CD8-positive, alpha-beta memory T cell (primary cell): ENCODE measurements at places on chromosomes 13 and 19. TPM values are rescaled to one million over a fixed set of nuclear protein-coding genes. Genes with fewer than 3 reads are reported as not detected.

The SELENOV gene
- not detected for total RNA-seq

The QPCTL gene
- 11.5 TPM for total RNA-seq

The LILRB4 gene
- total RNA-seq: 0.44 TPM

The RGS9BP gene
- total RNA-seq: 0.15 TPM

GRCh38 chr13:46396341-46396740 lies 9.3 kb upstream of the RUBCNL start:
- no peak for DNase-seq

GRCh38 chr13:106291006-106291405 lies 244.5 kb downstream of the EFNB2 start:
- DNase-seq: no peak

DNA sequence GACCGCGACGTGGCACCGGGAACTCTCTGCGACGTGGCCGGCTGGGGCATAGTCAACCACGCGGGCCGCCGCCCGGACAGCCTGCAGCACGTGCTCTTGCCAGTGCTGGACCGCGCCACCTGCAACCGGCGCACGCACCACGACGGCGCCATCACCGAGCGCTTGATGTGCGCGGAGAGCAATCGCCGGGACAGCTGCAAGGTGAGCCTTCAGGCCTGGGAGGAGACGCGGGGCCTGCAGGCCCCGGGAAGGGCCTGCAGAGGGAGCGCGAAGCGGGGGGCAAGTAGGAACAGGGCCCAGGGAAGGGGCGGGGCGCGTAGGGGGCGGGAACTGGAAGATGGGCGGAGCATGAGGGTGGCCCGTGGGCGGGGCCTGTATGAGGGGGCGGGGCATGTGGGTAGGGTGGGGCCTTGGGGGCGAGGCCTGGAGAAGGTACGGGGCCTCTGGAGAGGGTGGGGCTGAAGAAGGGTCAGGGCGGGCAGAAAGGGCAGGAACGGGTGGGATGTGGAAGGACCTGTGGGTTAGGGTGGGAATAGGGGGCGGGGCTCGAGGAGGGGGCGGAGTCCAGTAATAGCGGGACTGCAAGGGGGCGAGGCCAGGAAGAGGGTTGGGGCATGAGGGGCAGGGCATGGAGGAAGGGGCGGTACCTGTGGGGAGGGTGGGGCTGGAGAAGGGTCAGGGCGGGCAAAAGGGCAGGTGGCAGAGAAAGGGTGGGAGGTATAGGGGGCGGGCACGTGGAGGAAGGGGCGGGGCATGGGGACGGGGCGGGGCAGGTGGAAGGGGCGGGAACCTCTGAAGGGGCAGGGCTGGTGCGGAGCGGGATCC lies 2.5 kb downstream of the CFD start:
- DNase-seq: peak; percentile 58

The ERICH4 gene
- total RNA-seq: not detected

GRCh38 chr19:47573071-47574026 lies at the start of gene ZNF541:
Gene ZNF541 (minus strand): TSS chr19:47573148. CDS start chr19:47555856, 17,292 bp downstream.
- DNase-seq: peak; percentile 88

The GFY gene
- not detected for total RNA-seq

GRCh38 chr19:11550265-11550664 lies 8.8 kb downstream of the ELOF1 start:
- DNase-seq: no peak

DNA sequence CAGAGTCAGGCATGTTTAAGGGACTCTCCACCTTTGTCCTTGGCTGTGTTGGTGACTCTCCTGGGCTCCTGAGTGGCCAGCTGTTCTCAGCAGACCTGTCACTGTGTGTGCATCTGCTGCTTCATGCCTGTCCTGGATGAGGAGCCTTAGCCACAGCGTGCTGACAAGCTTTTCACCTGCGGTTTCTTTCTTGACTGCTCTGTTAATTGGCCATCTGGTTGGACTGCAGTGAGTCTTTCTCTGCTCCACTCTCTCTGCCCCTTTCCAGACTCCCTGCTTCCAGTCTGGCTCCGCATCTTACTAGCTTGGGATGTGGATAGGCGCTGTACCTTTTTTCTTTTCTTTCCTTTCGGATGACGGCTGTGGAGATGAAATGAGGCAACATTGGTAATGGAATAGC lies 38.8 kb downstream of the POLR1D start:
- no peak for DNase-seq

DNA sequence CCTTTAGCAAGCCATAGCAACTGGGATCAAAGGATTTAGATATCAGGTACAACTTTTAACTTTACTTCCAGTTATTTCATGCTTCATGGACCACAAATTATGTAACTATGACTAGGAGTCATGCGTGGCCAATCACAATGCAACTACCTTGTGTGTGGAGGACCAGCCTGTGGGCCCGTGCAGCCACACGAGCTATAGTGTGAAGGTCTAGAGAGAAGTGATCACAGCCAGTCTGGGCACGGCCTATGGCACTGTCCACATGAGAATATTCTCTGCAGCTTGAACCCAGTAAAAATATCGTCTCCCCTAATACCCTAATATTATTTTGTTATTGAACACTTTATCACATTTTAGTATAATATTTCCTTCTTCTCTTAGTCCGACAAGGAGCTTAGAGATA lies 464.9 kb upstream of the MIR17HG start:
- no peak for DNase-seq

The THOP1 gene
- 169 TPM for total RNA-seq

DNA sequence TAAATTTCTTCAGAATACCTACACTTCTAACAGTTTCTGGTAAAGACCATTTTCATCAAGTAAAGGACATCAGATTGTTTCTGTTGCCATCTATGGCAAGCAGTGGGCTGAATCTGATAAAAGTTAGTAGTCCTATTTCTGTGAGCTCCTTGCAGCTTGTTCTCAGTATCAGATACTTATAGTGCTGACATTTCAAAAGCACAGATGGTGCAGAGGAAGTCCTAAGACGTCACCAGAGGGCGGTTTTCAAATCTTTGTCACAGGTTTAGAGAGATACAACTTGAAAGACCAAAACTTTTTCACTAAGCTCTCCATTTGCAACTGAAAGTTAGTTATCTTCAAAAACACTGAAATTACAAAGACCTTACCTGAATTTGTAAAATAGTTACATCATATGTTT lies 719.8 kb downstream of the SLITRK1 start:
- no peak for DNase-seq

The INAFM1 gene
- total RNA-seq: 9.3 TPM

DNA sequence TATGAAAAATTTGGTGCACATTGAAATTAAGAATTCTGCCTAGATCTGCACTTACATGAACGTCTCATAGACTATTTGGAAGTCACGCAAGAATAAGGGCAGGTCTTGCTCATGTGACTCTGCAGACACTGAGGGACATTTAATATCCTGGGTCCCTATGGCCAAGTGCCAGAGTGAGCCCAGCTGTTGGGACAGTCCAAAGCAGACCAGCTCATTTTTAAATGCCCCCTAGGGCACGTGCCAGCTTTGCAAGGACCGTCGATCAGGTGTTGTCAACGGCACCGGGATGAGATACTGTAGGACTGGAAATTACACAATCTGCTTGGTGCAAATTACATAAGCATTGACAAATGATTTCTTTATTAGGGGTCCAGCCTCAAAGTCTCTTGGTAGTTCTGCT lies 293.6 kb downstream of the TEX29 start:
- no peak for DNase-seq

The KIR3DL1 gene
- 0.28 TPM for total RNA-seq

DNA sequence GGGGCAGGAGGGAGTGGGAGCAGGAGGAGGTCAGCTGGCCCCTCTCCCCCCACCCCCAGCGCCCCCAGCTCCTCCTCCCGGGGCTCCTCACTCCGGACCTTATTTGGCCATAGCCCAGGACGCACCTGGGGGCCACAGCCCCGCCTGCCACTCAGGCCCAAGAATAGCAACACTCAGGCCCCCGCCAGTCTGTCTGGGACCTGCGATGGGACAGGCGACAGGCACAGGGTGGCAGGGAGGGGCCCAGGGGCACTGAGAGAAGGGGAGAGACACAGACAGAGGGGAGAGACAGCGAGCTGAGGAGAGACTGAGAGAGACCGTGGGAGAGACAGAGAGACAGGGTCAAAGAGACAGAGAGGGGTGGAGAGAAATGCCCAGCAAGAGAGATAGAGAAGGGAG lies 10.2 kb downstream of the JOSD2 start:
- no peak for DNase-seq

DNA sequence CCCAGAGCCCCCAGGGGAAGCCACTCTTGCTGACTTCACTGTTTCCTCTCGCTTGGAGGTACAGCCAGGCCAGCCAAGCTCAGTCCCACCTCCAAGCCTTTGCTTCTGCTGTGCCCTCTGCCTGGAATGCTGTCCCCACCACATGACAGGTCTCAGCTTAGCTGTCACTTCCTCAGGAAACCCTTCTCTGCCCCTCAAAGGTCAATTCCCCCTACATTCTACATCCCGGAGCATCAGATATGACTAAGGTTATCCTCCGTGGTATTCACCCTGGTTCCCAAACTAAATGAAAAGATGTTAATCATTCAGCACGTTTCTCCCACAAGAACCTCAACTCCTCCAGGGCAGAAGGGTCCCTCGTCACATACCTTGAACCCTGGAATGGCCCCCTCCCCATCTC lies 53.5 kb downstream of the PTPRS start:
- DNase-seq: no peak

GRCh38 chr13:100584896-100585295 lies 3.7 kb downstream of the GGACT start:
- no peak for DNase-seq
